ENCODE measurements at places on chromosomes 2 and 18.

DNA sequence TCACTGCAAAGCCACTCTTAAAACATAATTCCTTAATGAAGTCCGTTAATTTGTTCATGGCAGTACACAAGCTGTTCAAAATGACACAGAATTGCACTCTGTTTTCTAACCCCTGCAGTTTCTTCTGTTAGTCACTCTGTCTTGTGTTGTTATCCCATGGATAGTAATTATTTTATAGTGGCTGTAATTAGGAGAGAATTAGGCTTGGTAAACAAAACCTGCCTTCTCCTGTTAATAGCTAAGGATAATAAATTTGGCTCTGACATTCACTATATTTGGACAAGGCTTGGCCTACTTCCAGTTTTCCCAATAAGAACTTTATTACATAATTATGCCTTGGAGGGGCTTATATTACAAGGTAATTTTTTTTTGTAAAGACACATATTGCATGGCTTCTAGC lies 330.3 kb upstream of the FIGN start:
- no peak for DNase-seq

DNA sequence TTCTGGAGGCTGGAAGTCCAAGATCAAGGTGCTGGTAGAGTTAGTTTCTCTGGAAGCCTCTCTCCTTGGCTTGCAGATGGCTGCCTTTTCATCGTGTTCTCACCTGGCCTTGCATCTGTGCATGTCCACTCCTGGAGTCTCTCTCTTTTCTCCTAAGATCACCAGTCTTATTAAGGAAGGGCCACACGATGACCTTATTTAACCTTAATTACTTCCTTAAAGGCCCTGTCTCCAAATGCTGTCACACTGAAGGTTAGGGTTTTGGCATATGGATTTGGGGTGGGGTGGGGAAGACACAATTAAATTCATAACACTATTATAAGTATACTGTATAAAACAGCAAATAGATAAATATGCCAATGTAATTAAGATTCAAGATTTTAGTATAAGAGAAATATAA lies 402.4 kb upstream of the HS6ST1 start:
- DNase-seq = no peak

GRCh38 chr18:55433648-55434047 lies 154.3 kb downstream of the TCF4 start:
- no peak for DNase-seq

DNA sequence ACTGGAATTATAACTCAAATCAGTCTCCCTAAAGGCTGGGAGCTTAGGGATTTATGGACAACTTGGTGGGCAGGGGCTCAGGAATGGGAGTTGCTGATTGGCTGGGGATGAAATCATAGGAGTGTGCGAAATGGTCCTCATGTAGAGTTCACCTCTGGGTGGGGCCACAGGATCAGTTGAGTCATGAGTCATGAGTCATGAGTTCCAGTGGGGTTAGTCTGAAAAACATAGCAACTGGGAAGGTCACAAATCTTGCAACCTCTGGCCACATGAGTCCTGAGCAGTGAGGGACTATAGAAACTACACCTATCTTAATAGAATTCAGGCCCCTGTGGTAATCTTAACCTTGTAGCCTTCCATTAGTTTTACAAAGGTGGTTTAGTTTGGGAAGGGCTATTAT lies 383.3 kb downstream of the RBM43 start:
- DNase-seq = no peak

- no peak for DNase-seq
These were observed 53.5 kb upstream of the SPOPL start for GRCh38 chr2:138447889-138448570.

- DNase-seq = no peak
These were observed 172.7 kb downstream of the ANAPC1 start for GRCh38 chr2:111711270-111711669.

- no peak for DNase-seq
These were observed 282.7 kb downstream of the MBD2 start for GRCh38 chr18:53941601-53942338.

- no peak for DNase-seq
These were observed 112.4 kb upstream of the ID2 start for GRCh38 chr2:8569332-8569930.

- DNase-seq = peak; percentile 19
These were observed 12.7 kb downstream of the KDM3A start for GRCh38 chr2:86453836-86454235.

DNA sequence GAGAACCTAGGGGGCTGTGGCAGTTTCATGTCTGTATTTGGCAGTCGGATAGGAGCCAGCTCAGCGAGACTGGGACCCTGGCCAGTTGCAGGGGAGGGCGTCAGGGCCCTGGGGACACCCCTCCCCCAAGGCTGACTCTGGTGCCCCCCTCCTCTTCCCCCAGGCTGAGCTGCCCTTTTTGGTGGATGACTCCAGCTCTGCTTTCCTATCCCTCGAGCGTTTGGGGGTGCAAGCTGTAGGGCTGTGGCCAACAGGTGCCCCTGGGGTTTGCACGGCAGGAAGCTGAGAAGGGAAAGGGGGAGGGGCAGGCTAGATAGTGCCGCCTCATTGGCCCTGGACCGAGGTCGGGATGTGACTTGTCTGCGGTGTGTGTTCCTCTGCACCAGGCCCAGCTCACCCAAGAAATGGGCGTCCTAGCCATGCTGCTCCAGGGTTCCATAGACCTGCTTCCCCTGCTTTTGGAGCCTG lies 26.4 kb downstream of the SPEG start:
- no peak for DNase-seq

- no peak for DNase-seq
These were observed 962.3 kb upstream of the NRXN1 start for GRCh38 chr2:51994123-51994763.

DNA sequence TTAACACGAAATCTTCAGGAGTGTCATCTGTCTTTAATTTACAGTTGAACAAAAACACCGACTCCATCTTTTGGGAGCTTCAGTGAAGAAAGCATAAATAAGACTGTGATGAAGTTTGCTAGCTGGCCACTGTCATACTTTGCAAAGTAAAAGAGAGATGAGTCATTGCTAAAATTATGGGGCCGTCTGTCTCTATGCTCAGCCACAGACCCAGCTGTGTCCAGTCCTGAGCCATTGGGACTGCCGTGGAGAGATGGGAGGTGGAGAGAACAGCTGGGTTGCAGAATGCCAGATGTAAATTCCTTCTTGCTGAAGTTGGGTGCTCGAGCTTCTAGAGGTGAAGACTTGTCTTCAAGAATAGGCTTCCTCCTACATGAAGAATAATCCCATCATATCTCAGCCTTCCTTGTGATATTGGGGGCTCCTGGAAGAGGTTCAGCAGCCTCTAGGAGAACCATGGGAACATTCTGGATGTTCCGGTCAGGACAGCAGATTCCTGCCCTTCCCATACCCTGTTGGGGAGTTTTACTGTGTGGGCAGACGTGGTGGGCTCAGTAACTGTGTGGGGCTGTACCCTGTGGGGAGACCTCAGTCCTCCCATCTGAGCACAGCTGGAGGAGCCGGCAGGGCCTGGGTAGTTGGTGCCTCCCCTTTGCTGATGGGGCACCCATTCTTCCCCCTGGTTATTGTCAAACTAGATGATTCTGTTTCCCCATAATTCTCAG lies 71.1 kb downstream of the LDLRAD4 start:
- no peak for DNase-seq

DNA sequence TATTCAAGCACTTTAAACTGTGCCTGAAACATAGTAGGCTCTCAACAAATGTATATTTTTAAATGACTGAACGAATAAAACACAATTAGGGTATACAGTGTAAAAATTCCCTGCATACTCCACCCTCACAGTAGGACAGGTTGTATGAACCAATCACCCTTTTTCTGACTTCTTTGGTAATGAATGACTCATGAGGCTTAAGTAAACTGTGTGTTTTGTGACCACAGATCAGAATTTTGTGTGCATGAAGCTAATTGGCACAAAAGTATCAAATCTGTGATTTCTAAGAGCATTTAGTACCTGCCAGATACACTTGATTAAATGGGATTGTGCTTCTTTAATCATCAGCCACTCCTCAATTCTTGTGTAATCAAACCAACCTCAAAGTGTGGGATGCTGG lies 109.9 kb upstream of the MAP4K3 start:
- DNase-seq = no peak

GRCh38 chr2:178676046-178676445 lies 131.2 kb downstream of the TTN start:
- DNase-seq = no peak

Measured in AG04449 (cell line).